Activated CD4-positive, CD25-positive, alpha-beta regulatory T cell treated with anti-CD3 and anti-CD28 coated beads, Interleukin-2, amount 50 U/mL, for 72 hours (primary cell): ENCODE measurements at places on chromosomes 3 and 15.

DNA sequence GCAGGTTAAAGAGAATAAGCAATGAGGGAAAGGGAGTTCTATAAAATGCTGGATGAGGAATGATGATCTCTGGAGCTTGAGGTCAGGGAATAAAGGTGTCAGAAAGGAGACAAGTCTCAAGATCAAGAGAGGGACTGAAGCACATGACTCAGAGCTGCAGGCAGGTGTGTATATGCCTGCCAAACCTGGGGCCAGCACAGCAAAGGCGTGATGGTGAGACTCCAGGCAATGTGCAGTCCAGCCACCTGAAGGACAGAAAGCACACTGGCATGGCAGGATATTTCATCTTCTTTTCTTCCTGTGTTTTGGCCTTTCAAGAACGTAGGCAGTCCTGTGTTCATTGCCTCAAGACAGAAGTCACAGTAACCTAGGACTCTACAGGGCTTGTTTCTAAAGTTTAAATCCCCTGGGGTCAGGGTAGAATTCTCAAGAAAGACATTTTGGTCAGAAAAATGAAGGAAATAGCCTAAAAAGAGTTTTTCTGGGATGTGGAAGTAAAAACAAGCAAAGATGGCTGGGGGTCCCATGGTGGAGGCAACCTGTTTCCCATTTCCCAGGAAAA, 55.5 kb upstream of the TOPAZ1 start:
- no peak for DNase-seq

DNA sequence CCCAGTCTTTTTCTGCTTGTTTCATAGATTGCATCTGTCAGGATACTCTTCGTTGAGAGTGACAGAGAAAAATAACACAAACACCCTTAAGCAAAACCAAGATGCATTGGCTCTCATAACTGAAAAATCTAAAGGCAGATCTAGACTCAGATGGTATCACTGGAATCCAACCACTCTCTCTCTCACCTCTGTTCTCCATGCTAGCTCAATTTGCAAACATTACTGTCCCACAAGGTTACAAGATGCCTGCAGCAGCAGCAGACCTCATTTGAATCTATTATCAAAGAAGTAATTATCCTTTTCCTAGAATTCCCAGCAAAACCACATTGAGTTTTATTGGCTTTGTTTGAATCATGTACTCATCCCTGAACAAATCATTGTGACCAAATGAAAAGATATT, 19.1 kb upstream of the PCOLCE2 start:
- DNase-seq: no peak

GRCh38 chr3:27616031-27616430, 106.1 kb downstream of the EOMES start:
- DNase-seq: no peak

- no peak for DNase-seq
Measured at GRCh38 chr3:54026543-54026942, 95.8 kb upstream of the CACNA2D3 start.

- DNase-seq: no peak
Measured at GRCh38 chr3:89353465-89353864, 246.0 kb downstream of the EPHA3 start.

GRCh38 chr3:192514081-192514753, 213.1 kb downstream of the FGF12 start:
- no peak for DNase-seq

DNA sequence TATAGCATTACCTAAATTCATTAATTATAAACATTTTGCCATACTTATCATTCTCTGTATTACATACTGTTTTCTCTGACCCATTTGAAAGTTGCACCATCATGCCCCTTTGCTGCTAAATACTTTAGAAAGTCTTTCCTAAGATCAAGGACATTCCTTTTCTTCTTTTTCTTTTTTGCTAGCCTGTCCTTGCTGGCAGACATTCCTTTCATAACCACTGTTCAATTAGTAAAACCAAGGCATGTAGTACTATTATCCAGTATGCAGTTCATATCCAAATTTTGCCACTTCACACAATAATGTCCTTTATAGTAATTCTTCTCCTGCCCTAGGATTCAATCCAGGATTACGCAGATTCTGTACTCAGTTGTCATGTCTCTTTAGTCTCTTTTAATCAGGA, 321.0 kb upstream of the C2CD4B start:
- DNase-seq: no peak

DNA sequence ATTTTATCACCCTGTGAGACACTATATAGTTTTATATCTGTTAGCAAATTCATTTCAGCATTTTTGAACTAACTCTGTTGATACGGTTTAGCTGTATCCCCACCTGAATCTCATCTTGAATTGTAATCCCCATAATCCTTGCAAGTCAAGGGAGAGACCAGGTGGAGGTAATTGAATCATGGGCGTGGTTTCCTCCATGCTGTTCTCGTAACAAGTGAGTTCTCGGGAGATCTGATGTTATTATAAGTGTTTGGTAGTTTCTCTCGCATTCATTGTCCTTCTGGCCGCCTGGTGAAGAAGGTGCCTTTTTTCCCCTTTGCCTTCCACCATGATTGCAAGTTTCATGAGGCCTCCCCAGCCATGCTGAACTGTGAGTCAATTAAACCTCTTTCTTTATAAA, 53.2 kb upstream of the TMC3 start:
- no peak for DNase-seq

- DNase-seq: no peak
Measured at GRCh38 chr3:12966847-12967605, 106.2 kb downstream of the IQSEC1 start.

GRCh38 chr3:99568663-99569335, 69.6 kb upstream of the COL8A1 start:
- DNase-seq: no peak

DNA sequence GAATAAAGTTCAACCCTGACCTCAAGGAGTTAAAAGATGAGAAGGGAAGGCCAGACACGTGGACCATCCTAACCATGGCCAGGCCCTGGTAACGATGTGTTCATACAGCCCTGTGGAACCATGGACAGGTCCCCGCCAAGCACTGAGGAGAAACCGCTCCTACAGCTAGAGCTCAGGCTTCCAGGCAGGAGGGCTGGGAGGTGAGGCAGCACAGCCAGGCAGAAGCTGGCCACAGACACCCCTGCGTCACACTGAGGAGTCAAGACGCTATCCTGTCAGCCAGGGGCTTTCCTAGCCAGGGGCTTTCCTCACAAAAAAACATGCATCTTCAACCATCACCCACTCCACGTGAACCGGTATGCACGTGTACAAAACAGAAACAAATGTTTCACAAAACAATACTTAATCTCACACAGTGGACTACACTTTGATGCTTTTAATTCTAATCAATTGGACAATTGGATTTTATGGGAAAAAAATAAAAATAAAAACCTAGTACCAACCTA, 73.2 kb downstream of the TBC1D2B start:
- no peak for DNase-seq

GRCh38 chr3:132535575-132536441, 61.3 kb upstream of the ACKR4 start:
- DNase-seq: peak; percentile 48

- no peak for DNase-seq
Measured at GRCh38 chr3:1092771-1093170, at the start of gene CNTN6. TSS of gene CNTN6 (plus strand) at chr3:1093024. CDS start at chr3:1148009, 54,985 bp downstream.

DNA sequence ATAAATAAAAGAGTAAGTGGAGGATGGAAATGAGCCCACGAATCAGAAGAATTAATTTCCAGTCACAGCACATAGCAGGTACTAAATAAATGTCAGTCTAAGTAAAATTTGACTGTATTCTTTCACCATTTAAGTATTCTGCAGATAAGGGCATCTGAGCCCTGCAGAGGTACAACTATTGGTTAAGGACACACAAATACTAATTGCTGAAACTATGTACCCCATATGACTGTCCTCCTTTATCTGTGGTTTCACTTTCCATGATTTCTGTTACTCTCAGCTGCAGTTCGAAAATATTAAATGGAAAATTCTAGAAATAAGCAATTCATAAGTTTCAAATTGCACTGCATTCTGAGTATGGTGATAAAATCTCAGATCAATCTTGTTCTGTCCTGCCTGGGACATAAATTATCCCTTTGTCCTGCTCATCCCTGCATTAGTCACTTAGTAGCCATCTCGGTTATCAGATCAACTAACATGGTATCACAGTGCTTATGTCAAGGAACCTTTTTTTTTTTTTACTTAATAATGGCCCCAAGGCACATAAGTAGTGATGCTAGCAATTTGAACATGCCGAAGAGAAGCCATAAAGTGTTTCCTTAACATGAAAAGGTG, 95.1 kb downstream of the LSAMP start:
- DNase-seq: no peak

GRCh38 chr3:109643590-109643989, 306.2 kb upstream of the DPPA4 start:
- DNase-seq: no peak

- DNase-seq: no peak
Measured at GRCh38 chr3:180981912-180982311, 7.6 kb downstream of the DNAJC19 start.

GRCh38 chr3:193673845-193674244, 80.8 kb downstream of the OPA1 start:
- DNase-seq: no peak

GRCh38 chr3:23894254-23895061, 22.3 kb downstream of the NKIRAS1 start:
- DNase-seq: no peak

GRCh38 chr3:167885277-167885676, 149.8 kb downstream of the SERPINI1 start:
- no peak for DNase-seq

DNA sequence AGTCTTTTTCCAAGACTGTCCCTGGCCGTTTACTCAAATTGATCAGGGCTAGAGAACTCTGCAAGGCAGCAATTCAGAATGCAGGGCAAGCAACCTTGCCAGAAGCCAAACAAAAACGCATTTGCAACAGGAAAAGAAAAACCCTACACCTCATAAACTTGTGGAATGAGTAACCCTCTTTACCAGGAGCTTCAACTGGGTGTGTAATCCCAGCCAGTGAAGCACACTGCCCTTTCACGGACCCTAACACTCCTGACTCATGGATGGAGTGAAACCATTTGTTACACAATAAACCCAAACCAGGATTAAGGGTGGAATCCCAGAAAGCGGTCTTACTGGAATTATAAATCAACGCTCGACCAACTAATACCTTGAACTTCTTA, 14.8 kb upstream of the LDHAL6B start:
- no peak for DNase-seq

- DNase-seq: peak; percentile 44
Measured at GRCh38 chr15:68578175-68578979, 416 bp upstream of the CORO2B start.

DNA sequence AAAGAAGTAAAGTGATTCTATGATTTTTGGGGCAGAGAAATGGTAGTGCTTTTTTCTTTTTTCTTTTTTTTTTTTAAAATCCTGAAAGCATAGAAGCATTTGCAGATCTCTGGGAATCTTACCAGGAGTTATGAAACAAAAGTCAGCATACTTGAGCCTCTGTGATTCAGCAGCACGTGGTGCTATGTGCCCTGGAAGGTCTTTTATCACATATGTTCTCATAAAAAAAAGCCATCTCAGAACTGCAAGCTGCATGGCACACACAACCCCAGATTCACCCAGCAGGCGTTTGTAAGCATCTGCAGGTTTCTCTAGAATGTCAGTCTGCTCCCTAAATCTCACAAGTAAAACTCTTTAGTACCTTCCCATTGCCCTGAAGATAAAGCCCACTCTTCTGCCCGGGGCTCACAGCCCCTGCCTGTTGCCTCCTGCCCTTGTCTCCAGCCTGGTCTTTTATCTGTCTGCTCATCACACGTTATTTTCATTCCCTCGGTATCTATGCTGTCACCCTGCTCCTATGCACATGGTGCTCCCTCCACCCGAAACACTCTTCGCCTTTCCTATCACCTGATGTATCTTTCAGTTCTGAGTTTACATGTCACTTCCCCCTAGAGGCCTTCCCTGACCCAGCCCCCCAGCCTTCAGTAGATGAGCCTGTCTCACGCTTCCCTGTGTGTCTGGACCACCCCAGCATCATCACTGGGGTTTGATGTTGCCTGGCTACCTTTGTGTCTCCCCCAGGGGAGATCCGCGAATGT, 72.4 kb downstream of the CHDH start:
- DNase-seq: no peak

GRCh38 chr15:93414576-93415231, 325.7 kb upstream of the RGMA start:
- DNase-seq: no peak

DNA sequence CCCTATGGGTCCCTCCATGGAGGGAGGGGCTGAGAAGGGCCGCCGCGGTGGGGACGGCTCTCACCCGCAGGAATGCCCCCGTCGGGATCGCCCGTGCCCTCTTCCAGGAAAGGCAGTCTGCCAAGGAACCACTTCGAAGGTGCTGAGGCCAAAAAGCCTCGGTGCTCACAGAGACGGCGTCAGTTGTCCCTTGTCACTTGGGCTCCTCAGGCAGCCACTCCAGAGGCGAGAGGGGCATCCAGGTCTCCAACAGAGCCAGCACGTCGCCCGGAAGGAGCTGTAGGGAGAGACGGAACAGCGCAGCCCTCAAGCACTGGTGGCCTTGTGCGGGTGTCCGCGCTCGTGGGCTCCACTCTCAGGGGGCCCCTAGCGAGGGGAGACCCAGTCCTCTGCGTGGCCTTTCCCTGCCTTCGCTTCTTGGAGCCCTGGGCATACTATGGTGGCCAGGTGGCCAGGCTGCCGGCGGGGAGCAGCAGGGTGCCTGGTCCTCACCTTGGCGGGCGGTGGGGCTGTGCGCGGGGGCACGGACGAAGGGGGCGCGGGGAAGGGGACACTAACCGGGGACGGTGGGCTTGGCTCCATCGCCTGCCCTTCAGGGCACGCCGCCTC, 994 bp downstream of the MESP1 start:
- DNase-seq: no peak

DNA sequence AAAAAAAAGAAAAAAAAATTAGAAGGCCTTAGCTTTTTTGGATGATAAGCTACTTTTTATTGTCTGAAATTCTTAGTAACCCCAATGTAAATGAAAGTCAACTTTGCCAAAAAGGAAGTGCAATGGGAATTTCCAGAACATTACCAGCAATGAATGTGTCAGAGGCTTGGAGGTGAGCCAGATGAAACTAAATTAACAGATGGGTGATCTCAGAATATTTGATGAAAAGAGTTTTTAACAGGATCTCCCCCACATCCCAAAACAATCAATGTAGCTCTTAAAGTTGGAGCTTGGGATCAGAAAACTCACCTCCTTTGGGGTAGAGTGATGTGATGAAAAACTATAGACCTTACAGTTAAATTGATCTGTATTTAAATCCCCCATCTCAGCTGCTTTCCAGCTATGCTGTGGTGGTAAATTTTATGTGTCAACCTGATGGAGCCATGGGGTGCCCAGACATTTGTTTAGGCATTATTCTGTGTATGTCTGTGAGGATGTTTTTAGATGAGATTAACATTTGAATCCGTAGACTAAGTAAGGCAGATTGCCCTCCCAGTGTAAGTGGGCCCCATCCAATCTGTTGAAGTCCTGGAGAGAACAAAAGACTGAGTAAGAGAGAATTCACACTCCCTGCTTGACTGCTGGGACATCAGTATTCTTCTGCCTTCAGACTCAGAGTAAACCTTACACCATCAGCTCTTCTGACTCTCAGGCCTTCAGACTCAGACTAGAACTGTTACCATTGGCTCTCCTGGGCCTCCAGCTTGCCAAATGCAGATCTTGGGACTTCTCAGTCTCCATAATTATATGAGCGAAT, 84.3 kb upstream of the TNFSF10 start:
- DNase-seq: no peak

- no peak for DNase-seq
Measured at GRCh38 chr3:72594615-72595215, 253.5 kb downstream of the SHQ1 start.

GRCh38 chr15:63461230-63461985, 43.0 kb upstream of the USP3 start:
- no peak for DNase-seq
